ENCODE measurements at places on chromosomes 3 and 15.

DNA sequence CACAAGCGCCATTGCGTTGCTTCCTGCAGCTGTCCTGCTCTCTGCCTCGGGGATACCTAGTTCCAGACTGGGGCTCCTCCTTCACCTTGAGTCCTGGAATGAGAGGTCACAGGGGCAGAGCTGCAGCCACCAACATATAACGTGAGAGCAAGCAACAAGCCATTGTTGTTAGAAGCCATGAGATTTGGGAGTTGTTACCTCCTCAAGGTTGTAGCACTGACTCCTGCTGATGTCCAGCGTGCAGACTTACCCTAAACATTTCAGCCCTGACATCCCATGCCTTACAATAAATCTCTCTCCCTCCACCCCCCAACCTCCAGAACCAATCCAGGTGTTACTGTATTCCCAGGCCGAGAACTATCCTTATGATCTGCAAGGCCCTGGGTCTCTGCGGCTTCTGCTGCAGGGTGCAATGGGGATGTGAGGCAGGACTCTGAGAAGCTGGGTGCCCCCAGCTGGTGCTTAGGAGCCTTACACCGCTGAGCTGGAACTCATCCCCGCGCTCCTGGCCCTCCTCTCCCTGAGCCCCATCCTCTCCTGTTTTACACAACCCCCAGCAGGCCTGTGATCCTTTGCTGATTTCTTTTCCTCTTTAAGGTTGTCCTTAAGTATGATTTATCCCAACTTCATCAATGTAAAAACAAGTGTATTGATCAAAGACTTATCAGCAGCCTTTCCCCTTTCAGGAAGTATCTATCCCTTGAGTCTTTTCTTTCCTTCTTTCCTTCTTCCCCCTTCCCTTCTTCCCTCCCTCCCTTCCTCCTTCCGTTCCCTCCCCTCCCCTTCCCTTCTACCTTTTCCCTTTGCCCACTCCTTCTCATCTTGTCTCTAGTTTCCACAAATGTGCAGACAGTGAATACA lies 84.2 kb upstream of the ABHD2 start:
- DNase-seq = peak; percentile 61

DNA sequence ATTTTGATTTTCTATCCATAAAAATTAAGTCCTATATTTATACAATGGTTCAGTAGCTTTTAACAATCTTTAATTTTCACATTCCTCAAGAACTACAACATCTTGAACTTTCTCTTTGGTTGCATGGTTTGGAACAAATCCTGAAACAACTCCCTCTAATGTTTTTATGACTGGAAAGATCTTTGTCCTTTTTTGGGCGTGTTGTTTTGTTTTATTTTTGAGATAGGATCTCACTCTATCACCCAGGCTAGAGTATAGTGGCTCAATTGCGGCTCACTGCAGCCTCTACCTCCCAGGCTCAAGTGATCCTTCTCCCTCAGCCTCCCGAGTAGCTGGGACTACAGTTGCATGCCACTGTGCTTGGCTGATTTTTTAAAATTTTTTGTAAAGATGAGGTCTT lies 4.0 kb downstream of the STX19 start:
- no peak for DNase-seq

DNA sequence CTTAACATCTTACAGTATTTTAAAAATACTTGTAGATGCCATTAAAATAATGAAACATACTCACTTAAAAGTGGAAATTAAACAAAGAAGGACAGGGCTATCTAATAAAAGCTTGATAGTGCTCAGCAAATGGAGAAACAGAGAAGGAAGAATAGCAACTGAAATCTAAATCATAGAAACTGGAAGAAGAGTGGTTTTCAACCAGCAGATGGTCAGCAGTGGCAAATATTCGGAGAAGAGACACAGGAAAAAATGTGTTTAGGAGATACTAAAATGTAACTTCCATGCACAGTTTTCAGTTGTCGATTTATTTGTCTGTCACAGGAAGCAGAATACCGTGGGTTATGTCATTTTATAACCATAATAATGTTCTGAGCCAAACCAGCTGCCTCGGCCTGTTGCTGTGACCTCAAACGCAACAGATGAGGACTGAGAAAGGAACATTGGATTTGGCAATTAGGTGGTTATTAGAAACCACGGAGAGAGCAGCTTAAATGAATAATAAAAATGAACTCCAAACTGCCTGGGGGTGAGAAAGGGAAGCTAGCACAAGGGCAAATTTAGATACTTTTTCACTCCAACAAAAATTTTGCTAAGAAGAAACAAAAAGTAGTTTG lies 246.6 kb upstream of the KCNMB2 start:
- peak; percentile 73 for DNase-seq

DNA sequence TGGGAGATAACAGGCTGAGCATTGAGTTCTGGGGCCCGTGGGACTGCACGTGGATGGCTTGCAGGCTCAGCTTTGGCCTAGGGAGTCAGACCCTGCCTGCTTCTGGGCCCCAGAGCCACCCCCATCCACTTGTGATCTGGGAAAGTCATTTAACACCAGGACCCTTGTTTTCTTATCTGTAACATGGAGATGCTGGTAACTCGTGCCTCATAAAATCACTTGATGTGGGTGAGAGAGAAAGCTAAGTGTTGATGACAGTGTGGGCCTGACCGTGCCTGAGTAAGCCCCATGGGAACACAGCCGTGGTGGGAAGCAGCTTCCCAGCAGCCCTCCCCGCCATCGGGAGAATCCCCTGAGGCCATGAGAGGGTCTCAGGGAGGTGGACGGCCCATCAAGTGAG lies 378.1 kb downstream of the GABRB3 start:
- no peak for DNase-seq

DNA sequence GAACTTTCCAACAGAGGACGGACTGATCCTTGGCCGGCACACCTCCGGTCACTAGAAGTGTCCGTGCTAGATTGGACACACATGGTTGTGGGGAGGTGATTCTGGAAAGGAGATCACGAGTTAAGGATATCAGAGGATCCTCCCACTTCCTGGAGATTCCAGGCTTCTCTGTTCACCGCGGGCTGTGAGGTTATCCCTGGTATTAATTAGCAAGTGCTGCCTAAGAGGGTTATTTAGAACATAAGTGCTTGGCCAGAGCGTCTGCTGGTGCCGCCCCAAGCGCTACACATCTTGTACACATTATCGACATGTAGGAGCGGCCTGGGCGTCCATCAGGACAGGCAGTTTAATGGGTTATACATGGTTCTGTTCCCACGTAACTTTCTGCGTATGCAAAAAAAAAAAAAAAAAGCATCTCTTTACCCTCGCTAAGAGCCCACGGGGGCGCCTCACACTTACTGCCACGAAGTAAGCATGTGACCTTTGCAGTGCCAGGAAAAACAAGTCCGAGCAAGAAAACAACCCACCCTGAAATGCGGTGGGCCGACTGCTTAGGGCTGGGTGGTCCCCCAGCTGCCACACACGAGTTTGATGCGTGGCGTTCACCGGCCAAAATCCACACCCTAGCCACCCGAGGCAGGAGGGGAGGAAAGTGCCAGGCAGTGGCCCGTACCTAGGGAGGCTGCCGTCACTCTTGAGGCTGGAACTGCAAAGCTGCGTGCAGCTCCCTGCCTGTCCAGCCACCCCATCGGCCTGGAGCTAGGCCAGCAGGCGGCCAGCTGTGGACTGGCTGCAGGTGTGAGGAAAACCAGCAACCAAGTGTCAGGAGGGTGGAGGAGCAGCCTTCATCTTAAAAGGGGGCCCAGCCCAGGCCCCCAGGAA lies 78.0 kb downstream of the CPN2 start:
- DNase-seq = no peak

- DNase-seq = peak; percentile 57
These were observed 151.8 kb downstream of the MEX3B start for GRCh38 chr15:81894061-81894460.

DNA sequence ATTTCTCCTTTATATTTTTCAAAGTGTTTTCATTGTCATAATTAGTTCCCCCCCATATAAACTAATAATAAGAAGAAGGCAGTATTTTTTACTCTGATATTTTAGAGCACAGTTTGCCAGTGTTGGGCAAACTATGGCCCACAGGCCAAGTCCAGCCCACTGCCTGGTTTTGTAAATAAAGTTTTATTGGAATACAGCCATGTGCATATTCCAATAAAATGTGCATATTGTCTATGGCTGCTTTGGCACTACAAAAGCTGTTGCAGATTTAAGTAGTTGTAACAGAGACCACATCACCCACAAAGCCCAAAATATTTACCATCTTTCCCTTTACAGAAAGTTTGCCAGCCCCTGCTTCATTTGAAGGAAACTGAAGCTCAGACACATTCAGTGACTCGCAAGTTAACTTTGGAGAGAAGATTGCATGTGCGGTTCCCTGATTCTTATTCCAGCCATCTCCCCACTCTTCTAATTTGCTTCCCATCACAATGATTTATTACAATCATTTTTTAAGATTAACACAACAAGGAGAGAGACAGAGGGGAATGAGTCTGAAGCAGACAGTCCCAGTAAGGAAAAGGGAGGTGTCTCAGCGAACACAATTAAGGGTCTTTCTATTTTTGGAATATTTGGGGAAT lies 48.9 kb downstream of the RFTN1 start:
- no peak for DNase-seq

DNA sequence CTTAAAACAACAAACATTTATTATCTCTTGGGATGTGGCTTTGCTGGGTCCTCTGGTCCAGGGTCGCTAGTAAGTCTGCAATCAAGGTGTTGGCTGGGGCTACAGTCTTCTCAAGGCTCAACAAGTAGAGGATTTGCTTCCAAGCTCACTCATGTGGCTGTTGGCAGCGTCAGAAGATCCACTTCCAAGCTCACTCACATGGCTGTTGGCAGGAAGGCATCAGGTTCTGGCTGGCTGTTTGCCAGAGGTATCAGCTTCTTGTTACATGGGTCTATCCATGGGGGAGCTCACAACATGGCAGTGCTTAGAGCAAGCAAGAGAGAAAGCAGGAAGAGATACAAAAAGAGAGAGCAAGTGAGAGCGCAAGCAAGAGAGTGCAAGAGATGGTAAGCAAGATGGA lies 15.0 kb upstream of the BNC1 start:
- no peak for DNase-seq

DNA sequence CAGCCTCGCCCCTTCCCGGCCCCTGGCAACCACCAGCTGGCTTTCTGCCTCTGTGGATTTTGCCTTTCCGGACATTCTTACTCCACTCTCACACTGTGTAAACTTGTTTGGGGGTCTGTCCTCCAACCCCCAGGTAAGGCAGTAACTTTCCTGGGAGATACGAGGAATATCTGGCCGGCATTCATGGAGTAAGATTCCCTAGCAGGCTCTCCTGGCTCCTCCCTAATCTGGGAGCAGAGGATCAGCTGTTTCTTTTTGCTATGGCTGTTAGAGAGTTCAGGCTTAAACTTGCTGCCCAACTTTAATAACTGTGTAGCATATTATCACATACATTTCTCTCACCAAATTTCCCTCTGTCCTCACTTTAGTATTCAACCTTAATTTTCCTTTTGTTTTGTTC lies 64.3 kb downstream of the IGF2BP2 start:
- no peak for DNase-seq

DNA sequence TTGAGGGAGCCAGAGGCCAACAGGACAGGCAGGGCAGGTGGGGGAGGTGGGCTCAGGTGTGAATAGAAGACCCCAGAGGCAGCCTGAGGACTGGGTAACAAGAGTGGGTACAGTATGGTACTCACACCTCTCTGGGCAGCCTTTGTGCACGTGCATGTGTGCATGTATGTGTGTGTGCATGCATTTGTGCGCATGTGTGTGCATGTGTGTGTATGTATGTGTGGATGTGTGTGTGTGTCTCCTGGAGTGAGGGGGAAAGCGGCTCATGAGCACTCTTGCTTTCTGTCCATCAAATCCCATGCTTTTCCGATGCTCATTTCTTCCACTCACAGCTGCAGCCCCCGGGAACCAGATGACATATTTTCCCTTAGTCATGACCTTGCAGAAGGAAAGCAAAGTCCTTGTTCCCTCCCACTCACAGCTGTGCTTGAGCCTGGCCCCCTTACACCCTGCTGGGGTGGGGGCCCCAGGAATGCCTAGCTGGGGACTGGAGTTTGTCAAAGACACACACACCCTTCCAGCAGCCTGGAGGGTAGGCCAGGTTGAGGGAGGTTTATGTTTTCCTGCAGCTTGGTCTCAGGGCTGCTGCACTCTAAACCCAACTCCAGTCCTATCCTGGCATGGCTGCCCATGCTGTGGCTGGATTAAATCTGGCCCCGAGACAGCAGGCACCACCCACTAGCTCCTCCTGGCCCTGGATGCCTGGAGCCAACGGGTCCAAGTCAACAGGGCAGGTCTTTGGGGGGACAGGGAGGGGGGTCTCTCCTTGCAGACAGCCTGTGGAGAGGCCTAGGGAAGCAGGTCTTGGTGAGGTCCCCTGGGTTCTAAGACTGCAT lies 22.5 kb downstream of the CCDC33 start:
- no peak for DNase-seq

DNA sequence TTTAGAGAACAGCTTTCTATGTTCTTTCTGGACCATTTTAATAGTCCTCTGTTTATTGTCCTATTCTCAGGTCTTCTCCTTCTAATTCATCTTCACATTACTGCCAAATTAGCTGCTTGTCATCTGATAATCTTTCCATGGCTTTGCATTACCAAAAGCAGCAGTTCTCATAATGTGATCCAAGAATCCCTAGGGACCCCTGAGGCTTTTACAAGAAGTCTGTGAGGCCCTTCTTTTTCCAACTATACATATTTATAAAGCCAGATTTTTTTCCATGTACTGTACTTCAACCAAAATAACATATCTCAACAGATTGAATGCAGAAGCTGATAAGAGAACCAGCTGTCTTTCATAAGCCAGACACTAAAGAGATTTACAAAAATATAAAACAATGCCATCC lies 162.5 kb upstream of the BFSP2 start:
- DNase-seq = no peak

DNA sequence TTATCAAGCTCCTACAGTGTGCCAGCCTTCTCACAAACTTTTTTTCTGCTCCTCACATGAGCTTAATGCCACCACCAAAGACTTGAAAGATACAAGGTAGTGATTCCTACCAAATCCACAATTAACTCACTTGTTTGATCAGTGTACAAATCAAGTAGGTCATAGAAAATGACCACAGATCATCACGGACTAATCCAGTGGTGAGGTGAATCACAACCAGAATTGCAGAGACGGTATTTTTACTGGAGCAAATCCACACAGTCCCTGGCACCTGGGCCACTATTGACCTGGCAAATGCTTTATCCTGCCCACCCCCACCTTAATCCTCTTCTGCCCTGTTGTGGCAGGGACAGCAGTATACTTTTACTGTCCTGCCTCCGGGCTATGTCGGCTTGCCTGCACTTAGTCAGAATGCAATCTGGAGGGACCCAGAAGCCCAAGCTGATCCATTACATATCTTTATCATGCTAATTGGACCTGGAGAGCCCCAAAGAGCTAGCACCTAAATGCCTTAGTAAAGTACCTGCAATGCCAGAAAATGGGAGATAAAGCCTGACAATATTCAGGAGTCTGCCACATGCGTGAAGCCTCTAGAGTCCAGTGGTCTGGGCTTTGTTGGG lies 83.9 kb upstream of the CDV3 start:
- no peak for DNase-seq

- peak; percentile 86 for DNase-seq
These were observed 17.5 kb downstream of the CIDEC start for GRCh38 chr3:9862391-9863057.

GRCh38 chr15:60494108-60494507 lies 15.2 kb upstream of the ICE2 start:
- no peak for DNase-seq

DNA sequence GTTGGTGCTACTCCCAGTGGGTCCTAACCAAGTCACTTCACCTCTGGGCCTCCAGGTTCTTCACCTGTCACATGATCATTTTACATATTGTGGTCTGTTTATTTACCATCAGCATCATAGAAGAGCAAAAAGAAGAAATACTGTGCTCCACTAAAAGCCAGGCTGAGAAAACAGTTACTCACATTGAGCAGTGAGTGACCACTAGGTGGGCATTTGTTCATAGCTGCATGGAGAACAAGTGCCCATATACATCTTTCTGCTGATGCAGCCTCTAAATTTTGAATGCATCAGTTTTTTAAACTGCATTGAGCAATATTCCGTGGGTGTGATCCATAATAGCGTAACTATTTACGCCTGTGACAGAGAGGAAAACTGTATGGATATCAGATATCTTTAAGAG lies 76.2 kb downstream of the DCUN1D1 start:
- DNase-seq = peak; percentile 25
